Cortex of kidney (tissue), 1 donor: ENCODE measurements at places on chromosomes 7 and 10.

DNA sequence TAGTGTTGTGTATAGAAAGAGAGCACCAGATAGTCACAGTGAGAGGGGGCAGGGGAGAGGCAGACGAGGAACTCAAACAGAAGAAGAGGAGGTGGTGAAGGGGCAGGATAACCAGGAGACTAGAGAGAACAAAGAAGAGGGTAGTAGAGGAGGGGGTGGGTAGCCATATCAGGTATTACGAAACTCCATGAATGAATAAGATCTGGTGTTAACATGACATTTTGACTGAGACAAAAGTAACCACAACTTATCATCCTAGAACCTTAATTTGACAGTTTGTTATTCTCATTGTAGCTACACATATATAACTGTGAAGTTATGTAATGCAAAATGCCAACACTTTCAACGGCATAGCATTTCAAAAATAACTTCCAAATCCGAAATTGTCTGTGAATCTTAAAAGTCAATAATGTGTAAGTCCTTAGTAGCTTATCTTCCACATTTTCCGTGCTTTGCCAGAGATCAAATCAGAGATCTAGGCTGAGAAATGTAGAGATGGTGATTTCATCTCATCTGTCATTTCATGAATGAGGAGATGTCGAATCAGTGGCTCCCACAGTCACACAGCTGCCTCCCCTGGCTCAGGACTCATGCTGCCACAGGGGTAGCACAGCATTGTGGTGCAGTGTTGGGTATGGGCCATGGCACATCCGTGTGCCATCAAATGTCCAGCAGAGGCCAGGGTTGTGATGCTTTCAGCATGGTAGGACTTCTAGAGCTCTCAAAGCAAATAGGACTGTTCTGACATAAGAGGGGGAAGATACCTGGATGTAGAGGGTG lies 202.1 kb downstream of the HECW1 start:
- no peak for DNase-seq

DNA sequence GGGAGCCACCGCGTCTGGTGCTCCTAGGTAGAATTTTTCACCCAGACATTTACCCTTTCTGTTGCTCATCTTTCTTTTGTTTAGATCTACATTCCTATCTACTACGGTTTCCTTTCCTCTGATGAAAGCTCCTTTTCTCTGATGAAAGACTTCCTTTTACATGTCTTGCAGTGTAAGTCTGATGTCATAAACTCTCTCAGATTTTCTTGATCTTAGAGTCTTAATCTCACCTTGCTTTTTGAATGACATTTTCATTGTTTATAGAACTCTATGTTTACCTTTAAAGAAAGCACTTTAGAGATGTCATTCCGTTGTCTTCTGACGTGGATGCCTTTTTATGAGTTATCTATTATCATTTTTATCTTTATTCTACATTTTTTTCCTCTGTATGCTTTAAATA lies 171.8 kb upstream of the MTPN start:
- DNase-seq = no peak

DNA sequence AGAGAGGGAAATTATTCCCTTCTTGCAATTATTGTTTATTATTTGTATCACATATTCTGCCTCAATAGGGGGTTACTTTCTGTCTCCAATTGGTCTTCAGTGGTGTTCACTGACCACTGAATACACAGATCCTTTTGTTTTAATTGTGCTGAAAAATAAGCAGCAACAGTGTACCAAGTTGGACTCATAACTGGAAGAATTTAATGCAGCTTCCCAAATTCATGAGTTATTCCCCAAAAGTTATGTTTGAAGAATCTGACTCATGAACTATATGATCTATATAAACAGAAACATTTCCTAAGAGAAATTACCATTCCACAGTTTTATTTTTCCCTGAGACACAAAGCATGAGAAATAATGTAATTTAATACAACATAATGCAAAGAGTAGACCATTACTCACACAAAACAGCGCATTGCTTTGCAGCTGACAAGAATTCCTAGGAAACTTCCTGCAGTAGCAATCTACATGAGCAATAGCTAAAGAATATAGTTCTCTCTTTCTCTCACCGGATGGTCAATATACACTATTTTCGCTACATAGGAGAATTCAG lies 479.2 kb downstream of the HTR7 start:
- no peak for DNase-seq

DNA sequence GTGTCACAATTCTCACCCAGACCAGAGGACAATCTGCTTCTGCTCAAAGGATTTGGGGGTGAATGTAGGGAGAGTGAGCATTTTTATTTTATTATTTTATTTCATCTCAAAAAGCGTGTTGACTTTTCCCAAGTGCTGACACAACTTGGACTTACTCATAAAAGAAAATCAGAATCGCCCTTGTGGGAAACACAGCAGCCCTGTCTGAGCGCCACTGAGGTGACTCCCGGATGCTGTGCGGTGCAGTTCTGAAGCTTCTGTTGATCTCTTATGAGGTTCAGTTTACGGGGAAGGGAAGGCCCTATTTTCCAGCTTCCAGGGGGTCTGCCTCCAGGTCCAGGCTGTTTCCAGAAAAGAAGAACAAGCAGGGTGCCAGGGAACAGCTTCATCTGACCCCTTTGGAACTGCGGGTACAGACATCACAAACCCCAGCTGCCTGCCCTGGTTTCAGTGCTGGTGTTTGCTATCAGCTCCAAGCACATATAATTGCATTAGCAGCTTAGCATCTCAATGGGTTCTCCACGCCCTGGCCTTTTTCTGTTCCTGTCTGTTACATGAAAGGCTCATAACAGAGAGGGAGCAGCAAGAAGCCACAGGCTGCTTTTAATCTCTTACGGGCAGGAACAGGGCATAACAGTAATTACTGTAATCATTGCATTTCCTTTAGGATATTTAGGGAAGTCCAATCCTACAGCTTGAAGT lies 52.4 kb downstream of the PARP12 start:
- no peak for DNase-seq

GRCh38 chr10:282294-283139 lies 147.3 kb downstream of the ZMYND11 start:
- no peak for DNase-seq

GRCh38 chr10:128897401-128898129 lies 569.5 kb upstream of the MGMT start:
- no peak for DNase-seq

- DNase-seq = no peak
Measured at GRCh38 chr7:151080067-151080521, 515 bp downstream of the FASTK start.

DNA sequence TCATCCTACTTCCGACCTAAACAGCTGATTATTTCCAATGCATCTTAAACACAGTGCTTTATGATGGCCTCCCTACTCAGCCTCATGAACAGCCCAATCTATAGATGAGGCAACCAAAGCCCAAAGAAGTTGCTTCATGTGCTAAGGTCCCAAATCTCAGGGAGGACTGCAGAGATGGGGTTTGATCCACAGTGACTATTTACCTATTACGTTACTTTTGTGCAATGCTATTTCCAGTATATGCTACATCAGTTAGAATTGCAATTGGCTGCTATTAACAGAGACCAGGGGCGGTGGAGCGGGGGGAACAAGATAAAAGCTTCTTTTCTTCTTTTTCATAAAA lies 153.0 kb upstream of the TNS3 start:
- DNase-seq = no peak

DNA sequence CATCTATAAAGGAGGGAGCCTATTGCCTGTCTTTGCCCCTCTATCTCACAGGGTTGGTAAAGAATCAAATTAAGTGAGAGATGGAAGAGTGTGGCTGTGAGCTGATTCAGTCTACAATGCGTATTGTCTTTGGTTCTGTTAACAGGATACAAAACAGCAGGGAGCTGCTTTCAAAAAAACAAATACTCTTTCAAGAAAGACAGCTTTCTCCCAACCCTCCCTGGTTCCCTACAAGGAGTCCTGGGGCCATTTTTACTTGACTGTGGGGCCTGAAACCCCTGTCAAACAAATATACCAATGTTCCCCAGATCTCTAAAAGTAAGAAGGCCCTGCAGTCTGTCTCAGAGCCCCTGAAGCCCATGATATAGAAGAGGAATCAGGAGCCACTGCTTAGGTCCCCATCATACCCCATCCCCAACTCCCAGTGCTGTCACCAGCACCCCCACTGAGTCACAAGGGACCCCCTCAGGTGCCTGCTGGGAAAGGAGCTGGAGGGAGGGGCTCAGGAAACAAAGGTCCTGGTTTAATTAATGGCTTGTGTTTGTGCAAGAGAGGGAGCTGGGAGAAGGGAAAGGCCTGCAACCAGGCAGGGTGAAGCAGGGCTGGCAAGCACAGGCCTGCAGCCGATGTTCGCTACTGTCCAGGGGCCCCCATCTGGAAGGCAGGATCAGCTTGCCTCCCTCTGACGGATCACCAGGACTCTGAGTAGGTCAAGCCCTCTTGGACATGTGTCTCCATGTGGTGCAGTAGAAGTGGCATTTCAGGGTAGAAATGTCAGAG lies 182.0 kb upstream of the GHITM start:
- DNase-seq = no peak

- no peak for DNase-seq
Measured at GRCh38 chr7:20798694-20799121, 12.0 kb upstream of the SP8 start.
